ENCODE measurements at places on chromosomes 4 and X. TPM values are rescaled to one million over a fixed set of nuclear protein-coding genes. Genes with fewer than 3 reads are reported as not detected.

Gene ART3
- total RNA-seq = not detected

Gene EDA2R
- total RNA-seq = 0.60 TPM

Gene DNAAF6
- total RNA-seq = not detected

DNA sequence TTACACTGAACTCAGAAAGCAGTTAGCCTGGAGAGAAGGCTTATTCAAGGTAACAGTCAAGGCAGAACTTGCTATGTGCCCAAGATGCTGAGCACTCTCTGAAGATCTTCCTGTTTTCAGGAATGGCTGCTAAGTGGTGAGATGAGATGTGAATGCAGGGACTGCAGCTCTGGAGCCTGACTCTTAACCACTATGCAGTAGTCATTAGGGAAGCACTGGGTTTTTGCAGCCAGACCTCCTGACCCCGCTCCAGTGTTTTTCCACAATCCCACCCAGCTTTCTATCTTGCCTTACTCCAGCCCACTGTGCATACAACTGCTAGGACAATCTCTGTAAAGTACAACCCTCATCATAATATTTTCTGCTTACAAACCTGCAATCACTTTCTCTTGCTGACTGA, 95.2 kb upstream of the LNX1 start:
- DNase-seq = no peak

GRCh38 chrX:112832481-112833095, 8.0 kb downstream of the AMOT start:
- no peak for DNase-seq

GRCh38 chr4:176614793-176615192, 177.9 kb downstream of the VEGFC start:
- no peak for DNase-seq

GRCh38 chr4:98467627-98468072, 190.8 kb downstream of the TSPAN5 start:
- peak; percentile 90 for DNase-seq

GRCh38 chr4:31918891-31919290, 1198.7 kb downstream of the PCDH7 start:
- no peak for DNase-seq

DNA sequence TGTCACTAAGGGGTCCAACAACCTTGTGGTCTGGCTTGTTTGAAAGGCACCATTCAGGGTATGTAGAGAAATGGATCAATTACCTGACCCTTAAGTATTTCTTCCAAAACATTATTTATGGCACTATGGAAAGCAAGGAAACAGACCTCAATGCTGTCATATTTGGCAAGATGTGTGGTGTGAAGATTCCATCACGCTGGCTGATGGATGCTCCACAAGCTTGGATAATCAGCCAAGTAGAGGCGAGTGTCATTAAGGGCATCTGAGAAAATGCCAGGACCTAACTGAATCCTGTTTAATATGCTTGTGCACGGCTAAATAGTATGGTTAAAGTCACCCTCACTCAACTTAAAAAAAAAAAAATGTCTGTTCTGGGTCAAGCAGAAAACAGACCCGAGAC, 120.7 kb downstream of the COMMD8 start:
- DNase-seq = no peak

Data from lung microvascular endothelial cell (primary cell).